Substantia nigra (tissue), 51 donors: ENCODE measurements at places on chromosomes 5 and 9.

DNA sequence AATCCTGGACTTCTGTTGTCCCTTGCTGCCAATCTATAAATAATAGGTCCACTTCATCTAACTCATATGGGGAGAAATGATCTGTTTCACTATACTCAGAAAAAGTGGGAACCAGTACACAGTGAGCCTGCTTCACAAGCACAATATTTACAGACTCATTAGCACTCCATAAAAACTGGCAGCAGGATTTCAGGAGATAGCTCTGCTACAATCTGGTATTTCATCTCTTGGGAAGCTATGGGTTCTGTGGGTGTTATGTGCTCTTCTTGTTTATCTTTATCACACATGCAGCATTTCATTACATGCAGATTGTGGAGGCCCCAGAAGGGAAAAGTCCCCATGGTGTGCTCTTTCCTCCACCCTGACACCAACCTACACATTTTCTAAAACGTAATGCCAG, 33.2 kb downstream of the UGT3A2 start:
- DNase-seq = no peak

DNA sequence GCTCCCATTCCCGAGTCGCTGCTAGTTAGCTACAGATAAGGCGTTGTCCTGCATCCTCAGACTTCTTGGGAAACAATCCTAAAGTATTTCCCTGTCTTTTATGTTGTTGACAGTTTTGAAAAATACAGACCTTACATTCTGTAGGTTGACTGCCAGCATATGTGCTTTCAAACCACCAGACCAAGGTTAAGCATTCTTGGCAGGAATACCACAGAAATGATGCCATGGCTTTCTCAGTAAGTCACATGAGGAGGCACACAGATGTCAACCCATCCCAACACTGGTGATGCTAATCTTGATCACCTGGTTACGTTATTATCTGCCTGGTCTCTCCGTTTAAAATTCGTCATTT, 871 bp downstream of the GLE1 start:
- no peak for DNase-seq

GRCh38 chr9:68983522-68984424, 30.1 kb downstream of the PRKACG start:
- no peak for DNase-seq

- DNase-seq = no peak
Observed at GRCh38 chr9:125861405-125862058, 114.4 kb downstream of the PBX3 start.

DNA sequence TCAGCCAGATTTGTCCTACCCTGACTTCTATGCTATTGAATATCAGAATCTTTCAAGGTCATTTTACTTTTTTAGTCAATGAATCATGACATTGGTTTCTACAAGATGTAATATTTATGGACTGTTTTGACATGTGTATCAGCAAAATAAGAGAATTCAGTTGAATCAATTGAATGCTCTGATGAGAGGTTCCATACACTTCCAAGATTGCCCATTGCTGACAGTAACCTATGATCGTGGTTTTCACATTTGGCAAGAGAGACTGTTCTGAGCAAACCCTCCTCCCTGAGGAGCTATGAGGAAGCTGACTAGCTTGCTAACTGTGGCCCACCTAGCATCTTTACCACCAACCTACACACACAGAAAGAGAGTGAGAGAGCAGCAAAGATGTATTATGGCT, 56.7 kb upstream of the FST start:
- DNase-seq = no peak

- no peak for DNase-seq
Observed at GRCh38 chr9:13971415-13971814, 342.5 kb downstream of the NFIB start.
